Vagina (tissue), 2 donors: ENCODE measurements at places on chromosomes 5 and 9.

DNA sequence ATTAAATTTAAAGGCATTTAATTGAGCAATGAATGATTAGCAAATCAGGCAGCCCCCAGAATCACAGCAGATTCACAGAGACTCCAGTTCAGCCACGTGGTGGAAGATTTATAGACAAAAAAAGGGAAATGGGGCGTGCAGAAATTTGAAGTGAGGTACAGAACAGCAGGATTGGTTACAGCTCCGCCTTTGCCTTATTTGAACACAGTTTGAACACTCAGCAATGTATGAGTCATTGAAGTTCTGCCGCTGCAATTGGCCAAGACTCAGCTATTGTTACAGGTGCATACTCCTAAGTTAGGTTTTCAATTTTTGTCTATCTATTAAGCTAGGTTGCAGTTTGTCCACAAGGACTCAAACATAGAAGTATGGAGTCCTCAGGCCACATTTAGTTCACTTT lies 157.7 kb upstream of the SLC12A2 start:
- no peak for DNase-seq
- no peaks in the 10 kb centered on the region for H3K27me3 ChIP-seq
- H3K4me1 ChIP-seq: no peaks in the 10 kb centered on the region
- no peak overlapping the region for H3K27ac ChIP-seq
- H3K36me3 ChIP-seq: no peaks in the 10 kb centered on the region
- no peak overlapping the region for H3K4me3 ChIP-seq

- H3K27ac ChIP-seq: no peak overlapping the region
- peaks cover 35% of the 10 kb centered on the region for H3K4me1 ChIP-seq
- no peak overlapping the region for H3K4me3 ChIP-seq
- no peaks in the 10 kb centered on the region for H3K36me3 ChIP-seq
- DNase-seq: no peak
Measured at GRCh38 chr9:20511686-20512085, 110.6 kb downstream of the MLLT3 start.

GRCh38 chr9:133637451-133638055 lies 1.4 kb downstream of the DBH start:
- H3K36me3 ChIP-seq: no peaks in the 10 kb centered on the region
- H3K4me3 ChIP-seq: no peak overlapping the region
- no peaks in the 10 kb centered on the region for H3K4me1 ChIP-seq
- no peak for DNase-seq
- no peaks in the 10 kb centered on the region for H3K27me3 ChIP-seq
- no peak overlapping the region for H3K27ac ChIP-seq

DNA sequence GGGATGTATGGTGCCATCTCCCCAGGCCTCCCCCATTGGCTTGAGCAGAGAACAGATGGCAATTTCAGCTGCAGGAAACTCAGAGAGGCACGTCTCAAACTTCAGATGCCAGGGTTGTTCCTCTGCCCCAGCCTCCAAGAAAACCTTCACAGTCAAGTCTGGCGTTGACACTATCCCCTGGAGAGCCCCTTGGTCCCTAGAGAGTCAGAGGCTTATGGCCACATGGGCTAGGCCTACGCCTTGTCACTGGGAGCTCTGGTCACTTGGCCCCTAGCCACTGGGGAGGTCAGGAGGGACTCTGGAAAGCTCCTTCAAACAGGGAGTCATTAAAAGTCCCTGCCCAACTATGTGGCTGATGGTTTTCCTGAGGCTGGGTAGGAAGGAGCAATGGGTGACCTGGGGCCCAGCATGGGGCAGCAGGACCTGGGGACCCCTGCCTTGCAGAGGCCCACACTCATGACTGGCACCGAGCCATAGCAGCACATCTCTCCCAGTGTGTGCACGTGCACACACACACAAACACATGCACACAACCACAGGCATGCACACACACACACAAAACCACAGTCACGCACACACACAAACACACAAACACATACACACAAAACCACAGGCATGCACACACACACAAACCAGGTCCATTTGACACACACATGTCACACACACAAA lies 144.2 kb downstream of the GADD45G start:
- no peak overlapping the region for H3K4me3 ChIP-seq
- H3K27ac ChIP-seq: no peak overlapping the region
- H3K27me3 ChIP-seq: no peaks in the 10 kb centered on the region
- H3K36me3 ChIP-seq: no peaks in the 10 kb centered on the region

DNA sequence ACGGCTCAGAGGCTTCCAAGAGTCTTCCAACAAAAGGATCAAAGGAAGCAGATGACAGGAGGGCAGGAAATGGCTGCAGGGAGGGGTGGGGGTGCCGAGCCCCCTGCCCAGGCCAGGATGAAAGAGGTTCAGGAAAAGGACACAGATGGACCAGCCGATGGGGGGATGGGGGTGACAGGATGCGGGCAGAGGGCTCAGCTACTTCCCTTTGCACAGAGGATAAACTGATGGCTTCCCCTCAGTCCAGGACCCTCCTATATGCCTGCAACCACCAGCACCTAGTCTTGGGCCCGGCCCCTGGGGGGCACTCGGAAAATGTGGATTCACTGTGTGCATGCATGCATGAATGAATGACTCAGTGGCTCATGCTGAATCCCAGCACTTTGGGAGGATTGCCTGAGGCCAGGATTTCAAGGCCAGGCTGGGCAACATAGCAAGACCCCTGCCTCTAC lies 148.2 kb downstream of the C9orf50 start:
- no peak for DNase-seq
- H3K36me3 ChIP-seq: no peaks in the 10 kb centered on the region
- H3K27me3 ChIP-seq: no peaks in the 10 kb centered on the region

DNA sequence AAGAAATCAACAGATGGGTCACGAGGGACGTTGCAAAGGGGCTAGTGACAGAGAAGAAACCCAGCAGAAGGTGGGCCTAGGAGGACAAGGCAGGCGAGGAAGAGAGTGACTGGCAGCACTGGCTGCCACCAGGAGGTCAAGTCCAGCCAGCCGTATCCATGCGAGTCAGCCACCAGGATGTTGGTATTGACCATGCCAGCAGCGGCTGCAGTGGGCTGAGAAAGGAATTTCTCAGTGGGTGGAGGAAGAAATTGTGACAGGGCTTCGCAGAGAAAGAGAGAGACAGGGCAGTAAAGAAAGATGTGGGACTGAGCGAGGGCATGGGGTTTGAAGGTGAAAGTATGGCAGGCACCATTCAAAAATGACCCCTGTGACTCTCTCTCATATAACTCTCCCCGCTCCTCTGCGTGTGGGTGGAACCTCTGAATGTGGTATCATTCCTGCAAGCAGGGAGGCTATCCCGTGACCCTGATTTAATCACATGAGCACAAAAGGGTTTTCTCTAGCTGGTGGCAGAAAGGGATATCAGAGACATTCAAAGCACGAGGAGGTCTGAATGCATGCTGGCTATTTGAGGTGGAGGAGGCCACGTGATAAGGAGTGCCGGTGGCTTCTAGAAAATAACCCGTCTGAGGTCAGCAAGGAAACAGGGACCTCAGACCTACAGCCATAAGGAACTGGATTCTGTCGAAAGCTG lies 45.4 kb upstream of the FBXW11 start:
- peaks cover 14% of the 10 kb centered on the region for H3K36me3 ChIP-seq
- no peaks in the 10 kb centered on the region for H3K4me1 ChIP-seq
- no peaks in the 10 kb centered on the region for H3K27me3 ChIP-seq
- H3K4me3 ChIP-seq: no peak overlapping the region
- no peak overlapping the region for H3K27ac ChIP-seq

DNA sequence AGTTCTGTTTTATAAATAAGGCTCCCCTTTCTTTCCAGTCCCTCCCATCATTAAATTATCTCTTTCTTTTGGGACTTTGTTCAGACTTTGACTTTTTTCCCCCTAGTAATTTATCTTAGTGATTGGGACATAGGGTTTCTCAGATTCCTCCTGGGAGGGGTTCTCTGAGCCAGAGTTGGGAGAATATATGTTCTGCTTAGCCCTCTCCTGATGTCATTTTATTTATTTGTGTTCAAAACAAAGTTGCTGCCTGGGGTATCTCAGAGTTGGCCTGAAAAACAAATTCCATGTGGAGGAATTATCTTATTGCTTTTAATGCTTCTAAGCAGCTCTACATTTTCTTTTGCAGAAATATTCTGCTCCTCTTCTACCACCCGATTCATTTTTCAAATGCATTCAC lies 211.0 kb downstream of the PCSK5 start:
- H3K27ac ChIP-seq: peak overlapping the region; percentile 3
- no peak overlapping the region for H3K4me3 ChIP-seq
- no peak for DNase-seq
- H3K27me3 ChIP-seq: no peaks in the 10 kb centered on the region
- H3K4me1 ChIP-seq: peaks cover 14% of the 10 kb centered on the region
